ENCODE measurements at places on chromosomes 2 and 18.

GRCh38 chr2:218226903-218227302 lies 9.9 kb downstream of the ARPC2 start:
- DNase-seq = no peak

- no peak for DNase-seq
Observed at GRCh38 chr2:166934817-166935216, 46.5 kb downstream of the XIRP2 start.

- no peak for DNase-seq
Observed at GRCh38 chr2:41828052-41828643, 219.7 kb upstream of the PKDCC start.

GRCh38 chr18:68721681-68722583 lies 7.0 kb upstream of the TMX3 start:
- DNase-seq = peak; percentile 69

DNA sequence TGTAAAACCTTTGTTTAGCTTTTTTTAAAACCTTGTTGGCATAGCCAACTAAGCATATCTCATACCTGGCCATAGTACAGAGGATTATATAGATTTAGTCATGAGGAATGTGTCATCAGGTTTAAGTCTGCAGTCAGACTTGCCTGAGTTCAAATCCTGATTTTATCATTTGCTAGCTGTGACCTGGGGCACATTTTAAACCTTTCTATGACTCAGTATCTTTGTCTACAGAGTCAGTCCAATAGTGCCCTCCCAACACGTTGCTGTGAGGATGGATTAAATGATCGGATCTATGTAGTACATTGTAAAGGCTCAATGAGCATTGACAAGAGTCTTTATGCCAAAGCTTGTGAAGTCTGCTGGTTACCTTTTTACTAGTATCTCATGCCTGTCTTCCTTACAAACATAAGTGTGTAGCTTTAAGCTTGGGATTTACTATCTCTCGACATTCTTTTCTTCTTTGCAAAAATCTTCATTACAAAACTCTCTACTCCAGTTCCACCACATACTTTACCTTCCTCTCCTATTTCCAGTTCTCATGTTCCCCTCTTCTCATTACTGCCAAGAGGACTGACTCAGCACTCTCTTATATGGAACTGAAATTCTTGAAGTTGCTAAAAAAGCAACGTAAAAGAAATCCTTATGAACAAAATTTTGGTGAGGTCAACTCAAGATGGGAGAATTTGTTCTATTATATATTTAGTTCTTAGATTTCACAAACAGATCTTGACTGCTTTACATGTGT lies 68.1 kb upstream of the RBMS1 start:
- DNase-seq = no peak

GRCh38 chr2:202071107-202071506 lies 1.9 kb upstream of the KIAA2012 start:
- no peak for DNase-seq

DNA sequence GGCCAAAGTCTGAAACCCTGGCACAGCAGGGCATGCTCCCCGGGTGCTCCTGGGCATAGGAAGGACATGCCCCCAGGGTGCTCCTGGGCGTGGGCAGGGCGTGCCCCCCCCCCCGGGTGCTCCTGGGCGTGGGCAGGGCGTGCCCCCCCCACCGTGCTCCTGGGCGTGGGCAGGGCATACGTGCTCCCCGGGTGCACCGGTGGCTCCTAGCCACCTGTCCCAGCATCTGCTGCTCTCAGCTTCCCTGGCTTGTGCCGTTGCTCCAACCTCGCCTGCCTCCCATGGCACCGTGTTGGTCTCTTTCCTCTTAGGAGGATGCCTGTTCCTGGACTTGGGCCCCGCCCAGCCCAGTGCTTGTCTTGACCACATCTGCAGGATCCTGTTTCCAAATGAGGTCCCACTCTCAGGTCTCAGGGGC lies 95.6 kb upstream of the CTDP1 start:
- DNase-seq = no peak

DNA sequence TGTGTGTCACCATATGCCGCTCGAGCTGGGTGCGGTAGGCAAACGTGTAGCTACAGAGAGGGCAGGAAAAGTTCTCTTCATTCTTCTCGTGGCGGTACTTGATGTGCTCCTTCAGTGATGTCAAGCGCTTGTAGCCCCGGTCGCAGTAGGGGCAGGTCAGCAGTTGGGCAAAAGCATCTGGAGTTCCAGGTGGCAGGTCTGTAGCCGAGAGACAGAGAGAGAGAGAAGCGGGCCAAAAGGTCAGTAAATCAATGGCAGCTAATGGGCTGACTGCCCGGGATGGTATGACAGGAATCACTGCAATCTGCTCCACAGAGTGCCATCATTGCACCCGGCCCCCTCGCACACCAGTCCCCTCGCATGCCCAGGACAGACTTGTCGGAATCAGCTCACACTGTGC lies 116.0 kb downstream of the ZEB2 start:
- DNase-seq = no peak

GRCh38 chr2:181461056-181461997 lies 4.1 kb downstream of the ITGA4 start:
- DNase-seq = peak; percentile 66

Measured in GM12865 (cell line).